Mammary epithelial cell (primary cell): ENCODE measurements at places on chromosomes 6 and 20.

DNA sequence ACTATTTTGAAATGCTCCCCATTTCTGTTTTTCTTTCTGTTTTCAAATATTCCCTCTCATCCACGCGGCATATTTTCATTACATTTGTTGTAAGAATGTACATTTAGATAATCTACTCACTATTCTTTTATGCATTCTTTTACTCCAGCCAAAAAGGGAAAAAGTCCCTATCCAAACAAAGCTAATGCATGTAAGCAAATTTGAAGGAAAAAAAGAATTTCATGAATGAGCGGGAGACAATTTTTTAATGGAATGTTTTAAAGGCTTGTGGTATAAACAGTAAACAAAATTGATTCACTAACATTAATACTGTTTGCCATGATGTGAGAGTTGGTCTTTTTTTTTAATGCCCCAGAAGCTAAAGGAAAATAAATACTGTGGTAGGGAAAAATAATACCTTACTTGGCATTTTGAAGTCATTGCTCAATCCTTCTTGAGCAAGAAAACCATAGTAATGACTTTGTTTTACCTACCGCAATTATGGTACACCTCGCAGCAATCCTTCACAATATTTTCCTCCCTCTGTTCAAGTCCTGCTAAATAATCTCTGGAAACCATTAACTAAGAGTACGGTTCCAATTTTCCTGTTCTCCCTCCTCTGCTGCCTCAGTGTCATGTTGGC is 79.0 kb downstream of the BACH2 start:
- no peak for DNase-seq

- DNase-seq = no peak
Observed at GRCh38 chr6:25640446-25640845, 11.6 kb upstream of the SCGN start.

GRCh38 chr6:134379076-134379475 is 61.2 kb upstream of the SGK1 start:
- DNase-seq = peak; percentile 97

DNA sequence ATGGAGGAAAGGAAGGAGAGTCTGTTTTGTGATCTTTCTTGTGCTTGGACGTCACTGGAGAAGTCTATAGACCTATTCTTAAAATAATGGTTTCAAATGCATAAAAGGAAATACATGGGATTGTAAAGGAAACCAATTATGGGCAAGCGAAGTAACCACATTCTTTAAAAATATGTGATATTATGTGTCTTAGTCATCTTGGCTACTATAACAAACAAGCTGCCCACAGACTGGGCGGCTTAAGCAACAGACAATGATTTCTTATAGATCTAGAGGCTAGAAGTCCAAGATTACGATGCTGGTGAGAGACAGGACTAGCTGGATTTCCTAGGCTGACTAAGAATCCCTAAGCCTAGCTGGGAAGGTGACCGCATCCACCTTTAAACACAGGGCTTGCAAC is 49.4 kb upstream of the CD83 start:
- peak; percentile 85 for DNase-seq

DNA sequence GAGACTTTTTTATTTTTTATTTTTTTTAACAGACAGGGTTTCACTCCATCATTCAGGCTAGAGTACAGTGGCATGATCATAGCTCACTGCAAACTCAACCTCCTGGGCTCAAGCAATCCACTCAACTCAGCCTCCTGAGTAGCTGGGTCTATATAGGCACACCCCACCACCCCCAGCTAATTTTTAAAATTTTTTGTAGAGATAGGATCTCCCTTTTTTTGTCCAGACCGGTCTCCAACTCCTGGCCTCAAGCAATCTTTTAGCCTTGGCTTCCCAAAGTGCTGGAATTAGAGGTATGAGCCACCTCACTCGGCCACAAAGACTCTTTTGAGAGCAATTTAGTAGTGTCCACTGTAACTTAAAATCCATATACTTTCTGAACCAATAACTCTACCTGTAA is 103.3 kb upstream of the DST start:
- no peak for DNase-seq

DNA sequence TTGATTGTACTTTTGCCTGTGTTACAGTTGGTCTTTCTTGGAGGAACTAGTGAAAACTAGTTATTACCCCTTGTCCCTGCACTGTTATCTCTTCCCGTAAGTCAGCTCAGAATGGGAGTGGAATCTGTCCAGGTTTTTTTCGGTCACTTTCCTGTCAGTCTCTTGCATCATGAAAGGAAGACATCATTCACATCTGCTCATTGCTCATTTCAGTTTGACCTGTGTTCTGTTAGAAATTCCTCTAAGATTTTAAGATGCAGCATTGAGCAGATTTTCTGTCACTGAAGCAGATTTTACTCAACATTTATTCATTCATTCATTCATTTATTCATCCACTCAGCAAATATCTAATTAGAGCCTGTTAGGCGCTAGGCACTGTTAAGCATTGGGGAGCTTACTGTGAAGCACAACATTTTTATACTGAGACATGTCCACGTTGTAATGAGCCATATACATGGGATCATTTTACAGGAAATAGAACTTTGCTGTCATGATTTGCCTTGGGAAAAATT is 33.1 kb upstream of the HINT3 start:
- DNase-seq = no peak

DNA sequence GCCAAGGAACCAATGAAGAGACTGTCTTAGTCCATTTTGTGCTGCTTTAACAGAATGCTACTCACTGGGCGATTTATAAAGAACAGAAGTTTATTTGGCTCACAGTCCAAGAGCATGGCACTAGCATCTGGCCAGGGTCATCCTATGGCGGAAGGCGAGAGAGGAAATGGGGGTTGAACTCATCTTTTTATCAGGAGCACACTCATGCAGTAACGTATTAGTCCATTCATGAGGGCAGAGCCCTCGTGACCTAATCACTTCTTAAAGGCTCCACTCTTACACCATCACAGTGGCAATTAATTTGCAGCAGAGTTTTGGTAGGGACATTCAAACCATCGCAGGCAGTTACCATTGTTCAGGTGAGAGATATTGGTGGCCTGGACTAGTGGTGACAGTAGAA is 8.5 kb downstream of the ARFGEF2 start:
- DNase-seq = no peak

DNA sequence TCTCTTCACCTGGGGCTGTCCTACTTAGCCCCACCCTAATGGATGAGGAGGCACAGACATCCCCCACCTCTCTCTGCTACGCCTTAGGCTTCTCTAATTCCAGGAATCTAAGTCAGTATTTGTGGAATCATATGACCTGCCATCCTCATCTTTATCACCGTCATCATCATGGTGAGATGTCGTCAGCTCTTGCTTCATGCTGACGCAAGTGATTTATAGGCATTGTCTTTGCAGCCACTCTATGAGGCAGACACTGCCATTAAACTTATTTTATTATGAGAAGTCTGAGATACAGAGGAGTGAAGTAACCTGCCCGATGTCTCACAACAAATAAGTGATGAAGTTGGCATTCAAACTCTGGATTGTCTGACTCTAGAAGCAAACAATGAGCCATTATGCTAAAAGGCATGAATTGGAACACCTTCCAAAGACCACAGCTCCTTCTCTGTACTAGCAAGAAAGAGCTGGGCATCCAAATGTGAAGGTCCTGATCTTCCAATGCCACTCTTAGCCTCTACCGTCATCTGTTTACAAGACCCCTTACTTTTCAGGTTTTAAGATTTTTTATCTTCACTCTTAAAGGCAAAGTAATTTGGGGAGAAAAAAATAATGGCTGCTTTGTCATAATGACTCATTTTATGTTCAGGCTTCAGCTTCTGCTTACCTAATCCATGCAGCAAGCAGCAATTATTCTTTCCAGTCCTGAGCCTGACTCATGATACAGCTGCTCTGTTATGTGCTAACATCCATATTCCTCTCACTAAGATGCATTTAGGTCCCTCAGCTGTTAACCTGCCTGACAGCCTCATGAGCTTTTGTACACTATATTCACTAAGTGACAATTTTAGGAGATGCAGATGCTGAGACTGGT is 113.7 kb upstream of the BCLAF1 start:
- peak; percentile 98 for DNase-seq

DNA sequence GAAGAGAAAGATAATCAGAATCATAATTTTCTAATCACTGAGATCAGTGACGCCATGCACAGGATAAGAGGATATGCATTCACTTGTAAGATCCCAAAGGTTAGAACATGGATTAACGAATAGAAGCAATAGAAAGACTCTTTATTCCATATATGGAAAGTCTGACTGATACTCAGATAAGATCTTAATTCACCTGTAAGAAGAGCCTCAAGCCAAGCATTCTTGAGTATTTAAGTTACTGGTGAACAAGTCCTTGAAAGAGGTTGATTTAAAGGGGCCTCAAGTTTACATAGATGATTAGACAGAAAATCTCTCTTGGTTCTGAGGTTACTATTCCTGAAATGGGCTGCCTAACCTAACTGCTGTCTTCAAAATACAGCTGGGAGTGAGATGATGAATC is 53.8 kb upstream of the MTRF1L start:
- DNase-seq = peak; percentile 33

DNA sequence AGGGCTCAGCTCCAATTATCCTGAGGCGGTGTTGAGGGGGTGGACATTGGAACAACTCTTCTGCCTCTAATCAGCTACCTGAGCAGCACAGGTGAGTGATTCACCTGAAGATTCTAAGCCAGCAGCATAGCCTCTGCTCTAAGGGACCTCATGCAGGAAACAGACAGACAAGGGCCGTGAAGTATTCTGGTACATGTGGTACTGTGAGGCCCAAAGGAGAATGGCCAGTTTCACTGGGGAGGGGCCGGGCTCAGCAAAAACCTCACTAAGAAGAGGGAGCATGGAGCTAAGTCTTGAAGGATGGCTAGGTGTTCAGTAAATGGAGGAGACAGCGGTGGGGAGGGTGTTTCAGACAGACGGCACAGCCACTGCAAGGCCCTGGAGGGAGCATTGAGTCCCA is 58.5 kb upstream of the CCDC167 start:
- peak; percentile 15 for DNase-seq

- DNase-seq = no peak
Observed at GRCh38 chr6:168045706-168046620, 33.0 kb downstream of the FRMD1 start.
